ENCODE measurements at places on chromosomes 2 and 18. TPM values are rescaled to one million over a fixed set of nuclear protein-coding genes. Genes with fewer than 3 reads are reported as not detected.

GRCh38 chr2:47083886-47084687, 71.0 kb downstream of the STPG4 start:
- DNase-seq, result no peak

GRCh38 chr2:3102922-3103569, 274.6 kb downstream of the EIPR1 start:
- no peak for DNase-seq

KLHL14 gene
- total RNA-seq, result 0.56 TPM

DNA sequence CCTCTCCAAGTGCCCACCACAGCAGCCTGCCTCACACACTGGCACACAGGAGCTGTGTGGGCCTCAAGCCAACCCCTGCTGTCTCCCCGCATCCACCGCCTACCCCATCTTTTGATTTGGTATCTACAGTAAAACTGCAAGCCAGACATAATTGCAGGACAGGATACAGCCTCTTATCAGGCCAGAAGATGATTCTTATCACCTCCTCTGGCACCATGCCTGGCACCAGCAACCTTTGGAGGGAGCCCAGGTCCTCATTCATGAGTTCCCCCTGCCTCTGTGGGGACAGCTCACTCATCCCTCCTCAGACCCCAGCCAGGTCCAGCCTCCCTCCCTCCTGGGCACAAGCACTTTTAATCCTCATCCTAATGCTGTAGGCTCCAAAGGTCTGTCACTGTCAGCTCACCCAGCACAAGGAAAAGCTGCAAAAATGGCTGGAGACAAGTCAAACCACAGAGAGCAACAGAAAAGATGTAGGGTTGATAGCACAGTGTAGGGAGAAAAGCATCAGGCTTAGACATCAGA, 9.7 kb downstream of the RAB11FIP5 start:
- DNase-seq, result no peak

CHRNA1 gene
- total RNA-seq, result not detected

GRCh38 chr2:124698979-124699565, 674.0 kb downstream of the CNTNAP5 start:
- no peak for DNase-seq

DNA sequence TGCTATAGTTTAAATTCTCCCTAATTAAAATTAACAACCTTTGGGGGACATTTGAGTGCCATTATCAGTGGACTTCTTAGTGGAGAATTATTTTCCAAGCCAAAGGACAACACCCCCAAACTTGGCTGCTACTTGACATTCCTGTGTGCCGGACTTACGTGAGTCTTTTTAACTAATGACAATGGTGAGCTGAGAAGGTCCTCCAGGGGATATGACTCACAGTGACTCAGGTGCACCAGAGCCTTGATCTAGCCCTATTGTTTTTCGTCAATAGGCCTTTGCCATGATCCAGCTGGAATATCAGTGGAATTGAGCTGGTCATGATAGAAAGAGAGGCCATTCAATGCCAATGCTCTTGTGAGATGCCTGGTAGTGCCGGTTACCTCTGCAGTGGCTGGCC, 118.1 kb upstream of the CXCR4 start:
- DNase-seq, result no peak

- DNase-seq, result no peak
These were observed 19.0 kb upstream of the DIPK1C start for GRCh38 chr18:74476140-74476539.

GRCh38 chr2:42076357-42077225, 28.8 kb downstream of the PKDCC start:
- no peak for DNase-seq

FAM237A gene
- total RNA-seq, result not detected

DNA sequence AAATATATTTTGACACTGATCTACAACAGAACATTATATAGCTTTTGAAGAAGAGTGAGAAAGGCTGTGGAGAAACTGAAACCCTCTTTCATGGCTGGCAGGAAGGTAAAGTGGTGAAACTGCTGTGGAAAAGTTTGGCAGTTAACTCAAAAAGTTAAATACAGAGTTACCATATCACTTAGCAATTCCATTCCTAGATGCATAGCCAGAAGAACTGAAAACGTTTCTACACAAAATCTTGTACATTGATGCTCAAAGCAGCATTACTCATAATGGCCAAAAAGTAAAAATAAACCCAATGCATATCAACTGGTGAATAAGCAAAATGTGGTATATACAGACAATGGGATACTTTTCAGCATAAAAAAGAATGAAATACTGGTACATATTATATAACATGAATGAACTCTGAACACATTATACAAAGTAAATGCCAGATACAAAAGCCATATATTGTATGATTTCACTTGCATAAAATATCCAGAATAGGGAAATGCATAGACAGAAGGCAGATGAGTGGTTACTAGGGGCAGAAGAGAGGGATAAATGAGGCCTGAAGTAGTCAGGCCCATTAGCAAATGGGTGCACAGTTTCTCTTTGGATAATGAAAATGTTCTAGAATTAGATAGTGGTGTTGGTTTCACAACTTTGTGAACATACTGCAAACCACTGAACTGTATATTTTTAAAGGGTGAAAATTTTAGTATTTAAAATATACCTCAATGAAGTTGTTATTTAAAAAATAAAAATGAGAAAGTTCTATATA, 114.3 kb downstream of the DYM start:
- DNase-seq, result no peak

GALNT14 gene
- total RNA-seq, result 2.6 TPM

DNA sequence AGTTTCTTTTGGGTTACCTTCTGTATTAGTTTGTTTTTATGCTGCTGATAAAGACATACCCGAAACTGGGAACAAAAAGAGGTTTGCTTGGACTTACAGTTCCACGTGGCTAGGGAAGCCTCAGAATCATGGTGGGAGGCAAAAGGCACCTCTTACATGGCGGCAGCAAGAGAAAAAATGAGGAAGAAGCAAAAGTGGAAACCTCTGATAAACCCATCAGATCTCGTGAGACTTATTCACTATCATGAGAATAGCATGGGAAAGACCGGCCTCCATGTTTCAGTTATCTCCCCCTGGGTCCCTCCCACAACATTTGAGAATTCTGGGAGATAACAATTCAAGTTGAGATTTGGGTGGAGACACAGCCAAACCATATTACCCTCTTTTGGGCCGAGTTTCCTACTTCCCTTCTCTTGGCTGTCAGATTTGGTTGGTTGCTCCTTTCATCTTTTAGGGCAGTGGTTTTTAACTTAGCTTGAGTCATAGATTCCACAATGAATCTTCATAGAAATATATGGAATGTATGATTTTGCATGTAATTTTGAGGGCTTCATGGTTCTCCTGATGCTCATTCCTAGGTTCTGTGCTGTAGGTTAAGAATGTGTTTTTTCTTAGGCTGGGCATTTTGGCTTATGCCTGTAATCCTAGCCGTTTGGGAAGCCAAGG, 44.2 kb downstream of the CEP192 start:
- no peak for DNase-seq

DNA sequence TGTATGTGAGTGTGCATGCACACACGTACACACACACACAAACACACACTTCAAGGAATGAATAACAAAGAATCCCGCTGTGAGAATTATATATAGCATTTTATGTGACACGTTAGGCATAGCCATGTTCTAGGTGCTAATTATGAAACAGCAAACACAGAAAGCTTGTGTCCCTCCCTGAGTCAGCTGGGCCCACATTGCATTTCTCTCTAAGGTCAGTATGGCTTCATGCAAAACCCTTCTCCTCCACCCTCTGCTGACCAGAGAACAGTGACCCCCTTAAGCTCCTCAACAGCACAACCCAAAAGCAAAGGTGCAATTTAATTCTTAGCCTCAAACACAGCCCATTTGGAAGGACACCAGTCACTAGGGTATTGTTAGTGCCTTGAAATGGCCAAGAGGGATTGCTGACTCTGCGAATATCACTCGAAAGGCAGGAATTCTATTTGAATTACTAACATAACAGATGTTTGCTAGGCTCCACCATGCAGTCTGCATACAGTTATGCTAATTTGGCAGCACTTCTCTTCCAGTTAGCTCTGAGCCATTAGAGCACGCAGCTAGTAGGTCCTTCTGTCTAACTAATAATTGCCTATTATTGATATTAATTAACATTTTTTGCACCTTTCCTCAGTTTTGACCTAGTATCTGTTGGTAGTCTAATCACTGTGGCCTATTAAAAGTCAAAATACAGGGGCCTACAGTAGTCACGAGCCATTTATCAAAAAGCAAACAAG, 149.0 kb downstream of the LNPK start:
- no peak for DNase-seq
